ENCODE measurements at places on chromosomes 12 and 14. TPM values are rescaled to one million over a fixed set of nuclear protein-coding genes. Genes with fewer than 3 reads are reported as not detected.

GRCh38 chr12:3084742-3085141 is 7.6 kb downstream of the TSPAN9 start:
- no peaks in the 10 kb centered on the region for H3K27me3 ChIP-seq
- H3K36me3 ChIP-seq, result no peaks in the 10 kb centered on the region
- H3K4me3 ChIP-seq, result no peak overlapping the region
- no peak for DNase-seq
- H3K27ac ChIP-seq, result no peak overlapping the region

GRCh38 chr12:90839346-90839745 is 115.6 kb downstream of the CCER1 start:
- H3K27ac ChIP-seq, result no peak overlapping the region
- no peak for DNase-seq
- H3K36me3 ChIP-seq, result no peaks in the 10 kb centered on the region
- no peaks in the 10 kb centered on the region for H3K4me1 ChIP-seq

GRCh38 chr14:54105898-54106297 is 149.3 kb upstream of the BMP4 start:
- no peaks in the 10 kb centered on the region for H3K36me3 ChIP-seq
- H3K4me3 ChIP-seq, result no peak overlapping the region
- no peaks in the 10 kb centered on the region for H3K4me1 ChIP-seq
- H3K27ac ChIP-seq, result no peak overlapping the region
- no peaks in the 10 kb centered on the region for H3K27me3 ChIP-seq
- no peak for DNase-seq

Gene POC1B
- 22.1 TPM for total RNA-seq

DNA sequence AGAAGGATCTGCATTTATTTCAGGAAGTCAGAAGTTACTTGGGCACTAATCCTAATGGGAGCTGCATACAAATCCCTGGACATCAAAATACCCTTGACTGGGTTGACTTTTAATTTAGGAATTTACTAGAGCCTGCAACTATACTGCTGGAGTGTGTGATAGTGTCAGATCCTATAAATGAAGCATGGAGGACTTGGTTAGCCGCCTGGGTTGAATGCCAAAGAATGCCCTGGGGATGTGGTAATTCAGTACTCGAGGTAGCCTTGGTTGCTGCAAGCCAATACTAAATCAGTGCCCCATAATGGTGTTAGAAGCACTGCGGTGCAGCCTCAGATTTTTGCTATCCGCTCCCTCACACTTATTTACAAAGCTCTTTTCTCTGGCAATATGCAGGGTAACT is 184.9 kb downstream of the CAPZA3 start:
- H3K4me3 ChIP-seq, result no peak overlapping the region
- no peak for DNase-seq
- H3K4me1 ChIP-seq, result no peaks in the 10 kb centered on the region
- no peaks in the 10 kb centered on the region for H3K36me3 ChIP-seq
- H3K27me3 ChIP-seq, result no peaks in the 10 kb centered on the region

DNA sequence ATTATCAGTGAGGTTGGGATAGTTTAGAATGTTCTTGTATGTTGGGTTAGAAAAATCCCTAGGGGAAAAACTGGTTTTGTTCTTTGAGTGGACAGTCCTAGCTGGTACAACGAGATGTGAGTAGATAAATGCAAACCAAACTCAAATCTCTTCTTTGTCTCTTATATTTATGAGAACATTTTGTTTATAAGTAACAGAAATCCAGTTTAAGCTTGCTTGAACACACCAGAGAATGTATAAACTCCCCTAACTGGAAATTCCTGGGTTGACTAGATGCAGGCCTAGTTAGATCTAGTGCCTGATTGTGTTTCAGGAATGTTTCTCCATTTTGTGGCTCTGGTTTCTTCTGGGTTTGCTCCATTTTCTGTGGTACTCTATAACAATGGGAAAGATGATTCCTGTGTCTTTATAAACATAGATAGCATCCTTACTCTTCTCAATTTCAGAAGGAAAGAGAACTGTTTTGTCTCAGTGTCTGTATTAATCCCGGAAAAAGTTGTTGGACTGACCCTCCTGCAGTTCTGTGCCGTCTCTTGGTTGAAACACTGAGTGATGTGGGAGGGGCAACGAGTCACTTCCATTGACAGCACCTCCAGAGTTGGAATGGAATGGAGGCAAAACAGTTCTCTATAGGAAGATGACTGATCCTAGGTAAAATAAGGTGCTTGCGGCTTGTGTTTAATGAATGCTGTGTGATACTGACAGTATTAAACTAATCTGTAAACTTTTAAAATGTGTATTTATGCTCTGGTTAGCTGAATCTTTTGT is 244.8 kb downstream of the TMTC2 start:
- DNase-seq, result no peak
- H3K36me3 ChIP-seq, result no peaks in the 10 kb centered on the region
- no peaks in the 10 kb centered on the region for H3K4me1 ChIP-seq
- H3K27ac ChIP-seq, result no peak overlapping the region
- no peaks in the 10 kb centered on the region for H3K27me3 ChIP-seq

DNA sequence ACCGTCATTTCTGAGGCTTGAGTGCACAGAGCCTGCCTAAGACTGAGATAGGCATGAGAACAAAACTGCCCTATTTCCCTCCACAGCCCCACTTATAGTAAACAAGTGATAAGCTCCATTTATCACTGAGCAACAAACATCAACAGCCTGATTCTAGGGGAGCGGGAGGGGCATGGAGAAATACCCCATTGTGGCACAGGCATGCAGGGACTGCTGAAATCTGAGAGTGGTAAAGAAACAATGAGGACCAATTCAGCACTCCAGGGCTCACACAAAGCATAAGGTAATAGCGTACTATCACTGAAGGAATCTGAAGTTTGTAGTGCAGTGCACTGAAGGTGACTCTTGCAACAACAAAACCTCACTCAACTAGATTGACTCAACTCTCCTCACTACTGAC is 186.7 kb downstream of the ANO2 start:
- H3K4me3 ChIP-seq, result no peak overlapping the region
- peaks cover 5% of the 10 kb centered on the region for H3K27me3 ChIP-seq
- H3K36me3 ChIP-seq, result no peaks in the 10 kb centered on the region
- no peak for DNase-seq

- H3K4me1 ChIP-seq, result peaks cover 5% of the 10 kb centered on the region
- DNase-seq, result no peak
- H3K4me3 ChIP-seq, result no peak overlapping the region
- H3K27ac ChIP-seq, result no peak overlapping the region
- no peaks in the 10 kb centered on the region for H3K36me3 ChIP-seq
- no peaks in the 10 kb centered on the region for H3K27me3 ChIP-seq
Measured at GRCh38 chr14:65242732-65243134, 140.4 kb upstream of the MAX start.

- H3K4me3 ChIP-seq, result no peak overlapping the region
- no peak for DNase-seq
- H3K36me3 ChIP-seq, result no peaks in the 10 kb centered on the region
- H3K27ac ChIP-seq, result no peak overlapping the region
- H3K27me3 ChIP-seq, result no peaks in the 10 kb centered on the region
- no peaks in the 10 kb centered on the region for H3K4me1 ChIP-seq
Measured at GRCh38 chr14:84453307-84453950, 1076.5 kb upstream of the FLRT2 start.

- peaks cover 19% of the 10 kb centered on the region for H3K4me1 ChIP-seq
- peak overlapping the region; percentile 70 for H3K27ac ChIP-seq
- peak overlapping the region; percentile 49 for H3K4me3 ChIP-seq
Measured at GRCh38 chr12:123973552-123974341, 732 bp downstream of the ZNF664 start.

Measured in CD4-positive, CD25-positive, alpha-beta regulatory T cell (primary cell).